ENCODE measurements at places on chromosomes 16 and 17.

GRCh38 chr16:20385844-20386832 lies 18.4 kb downstream of the PDILT start:
- DNase-seq: no peak

DNA sequence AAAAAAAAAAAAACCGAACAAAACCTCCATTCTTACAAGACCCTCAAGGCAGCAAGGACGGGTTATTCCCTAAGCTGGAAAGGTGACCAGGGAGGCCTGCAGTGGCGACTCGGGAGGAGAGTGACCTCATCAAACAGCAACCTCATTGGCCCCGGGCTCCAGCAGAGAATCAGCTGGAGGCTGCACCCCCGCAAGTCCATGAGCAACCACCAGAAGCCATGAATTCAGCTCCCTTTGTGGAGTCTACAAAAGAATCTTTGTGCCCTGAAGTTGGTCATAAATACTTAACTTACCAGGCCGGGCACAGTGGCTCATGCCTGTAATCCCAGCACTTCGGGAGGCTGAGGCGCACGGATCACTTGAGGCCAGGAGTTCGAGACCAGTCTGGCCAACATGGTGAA lies 80.9 kb upstream of the CREBBP start:
- DNase-seq: no peak

DNA sequence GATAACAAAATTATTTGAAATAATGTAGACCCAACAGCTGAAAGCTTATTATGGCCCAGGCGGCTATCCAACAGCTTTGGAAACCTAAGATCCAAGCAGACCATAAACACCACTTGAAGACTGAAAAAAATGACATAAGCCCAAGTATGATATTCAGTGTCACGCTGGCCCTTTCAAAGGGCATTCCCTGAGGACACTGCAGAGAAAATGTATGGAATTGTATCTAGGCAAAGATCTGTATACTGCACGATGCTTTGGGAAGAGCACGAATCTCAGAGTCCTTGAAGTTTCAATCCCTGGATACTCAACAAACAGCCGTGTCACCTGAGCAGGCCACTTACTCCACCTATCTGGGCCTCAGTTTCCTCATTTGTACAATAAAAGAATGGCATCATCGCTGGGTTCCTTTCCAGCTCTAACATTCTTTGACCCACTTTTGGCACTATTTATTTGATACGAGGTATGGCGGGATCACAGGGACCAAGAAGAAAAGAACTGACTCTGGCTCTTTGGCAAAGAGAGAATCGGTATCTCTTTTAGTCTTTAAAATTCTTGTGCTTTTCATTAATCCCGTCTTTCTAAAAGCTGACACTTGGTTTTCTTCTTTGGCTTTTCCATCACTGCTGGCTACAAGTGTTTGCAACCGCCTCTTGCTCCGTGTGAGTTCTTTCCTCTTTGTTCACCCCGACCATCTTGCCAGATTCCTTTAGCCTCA lies 1.2 kb downstream of the STAT5B start:
- no peak for DNase-seq

- no peak for DNase-seq
Measured at GRCh38 chr17:8844229-8845218, 22.9 kb downstream of the PIK3R6 start.

DNA sequence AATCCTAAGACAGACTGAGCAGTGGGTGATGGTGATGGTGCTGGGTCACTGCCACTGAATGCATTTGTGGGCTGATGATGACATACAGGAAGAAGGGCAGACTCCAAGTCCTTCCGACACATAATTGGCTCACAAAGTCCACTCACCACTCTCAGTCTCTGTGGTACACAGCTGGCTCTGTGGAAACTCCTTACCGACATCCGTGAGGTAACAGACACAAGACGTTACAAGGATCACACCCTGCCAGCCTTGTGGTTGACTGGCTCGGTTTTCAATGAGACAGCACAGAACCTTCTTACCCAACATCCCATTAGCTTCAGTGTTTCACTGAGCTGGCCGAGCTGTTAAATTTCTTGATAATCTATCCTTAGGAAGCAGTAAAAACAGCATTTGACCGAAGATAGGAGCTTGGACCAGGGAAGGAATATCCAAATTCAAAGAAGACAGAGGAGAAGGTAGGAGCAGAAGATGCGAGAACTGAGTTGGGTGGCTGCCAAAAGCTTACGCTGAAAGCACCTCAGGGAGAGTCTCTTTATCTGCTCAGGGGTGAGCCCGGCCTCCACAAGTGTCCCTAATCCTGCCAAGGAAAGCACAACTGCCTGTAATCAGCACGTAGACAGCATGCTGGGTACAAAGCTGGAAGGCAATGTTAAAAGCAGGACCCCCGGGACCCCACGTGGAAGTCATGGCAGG lies 5.5 kb upstream of the MXRA7 start:
- no peak for DNase-seq

DNA sequence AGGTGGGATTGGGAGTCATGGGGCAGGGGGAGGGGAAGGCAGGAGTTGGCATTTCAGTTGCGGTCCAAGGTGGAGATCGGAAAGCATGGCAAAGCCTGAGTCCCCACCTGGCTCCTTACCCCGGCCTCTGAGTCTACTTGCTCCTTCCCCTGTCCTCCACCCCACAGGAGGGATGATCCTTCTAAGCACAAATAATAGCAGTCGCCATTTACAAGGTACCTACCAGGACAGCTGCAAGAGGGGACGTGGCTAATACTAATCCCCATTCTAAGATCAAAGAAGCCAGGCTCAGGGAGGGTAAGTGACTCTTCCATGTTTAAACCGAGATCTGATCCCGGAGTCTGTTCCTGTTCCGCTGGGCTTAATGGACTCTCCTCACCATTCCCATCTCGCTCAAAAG lies 396.3 kb downstream of the SLC39A11 start:
- DNase-seq: no peak

- DNase-seq: no peak
Measured at GRCh38 chr17:31753011-31753410, 106.0 kb downstream of the COPRS start.

DNA sequence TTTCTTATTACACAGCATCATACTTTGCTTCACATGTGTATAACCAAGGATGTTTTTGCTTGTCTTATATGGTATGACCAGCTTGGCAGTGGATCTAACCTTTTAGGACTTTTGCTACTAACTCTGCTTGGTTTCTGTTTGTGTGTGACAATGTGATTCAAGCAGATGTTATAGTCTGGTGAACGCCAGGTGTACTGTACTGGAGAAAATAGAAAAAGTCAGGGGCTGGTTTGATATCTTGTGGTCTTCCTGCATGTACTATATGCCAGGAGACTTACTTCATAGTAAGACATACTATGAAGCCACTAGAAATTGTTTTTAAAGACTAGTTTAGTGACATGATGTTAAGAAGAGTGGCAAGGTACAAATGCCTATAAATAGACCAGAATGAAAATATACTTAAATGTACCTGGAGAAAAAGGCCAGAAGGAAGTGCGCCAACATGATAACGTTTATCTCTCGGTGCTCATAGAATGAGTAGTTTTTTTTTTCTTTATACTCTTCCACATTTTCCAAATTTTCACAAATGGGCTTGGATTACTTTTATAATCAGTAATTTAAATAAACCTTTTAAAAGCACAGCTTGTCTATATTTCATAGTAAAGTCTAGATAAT lies 112.3 kb downstream of the PRKCA start:
- DNase-seq: no peak

- no peak for DNase-seq
Measured at GRCh38 chr17:50842506-50843149, 7.2 kb downstream of the WFIKKN2 start.
